K562 (cell line): ENCODE measurements at places on chromosomes 1 and 21.
A peak's percentile ranks its signal among the peaks of the same experiment; 100 is the strongest.

DNA sequence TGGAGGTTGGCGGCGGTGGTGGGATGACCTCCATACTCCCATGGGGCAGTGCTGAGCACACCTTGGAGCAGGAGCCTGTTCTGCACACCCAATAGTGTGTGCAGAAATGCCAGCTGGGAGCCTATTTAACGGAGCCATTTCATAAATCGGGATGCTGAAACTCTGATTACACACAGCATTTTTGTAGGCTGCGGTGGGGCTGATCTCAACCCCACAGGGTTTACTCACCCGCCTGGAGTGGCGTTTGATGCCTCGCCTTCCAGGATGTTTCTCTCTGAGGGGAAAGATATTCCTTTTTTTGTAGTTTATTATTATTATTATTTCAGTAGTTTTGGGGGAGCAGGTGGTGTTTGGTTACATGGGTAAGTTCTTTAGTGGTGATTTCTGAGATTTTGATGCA lies 82.6 kb upstream of the WDR26 start:
- no peak for DNase-seq

DNA sequence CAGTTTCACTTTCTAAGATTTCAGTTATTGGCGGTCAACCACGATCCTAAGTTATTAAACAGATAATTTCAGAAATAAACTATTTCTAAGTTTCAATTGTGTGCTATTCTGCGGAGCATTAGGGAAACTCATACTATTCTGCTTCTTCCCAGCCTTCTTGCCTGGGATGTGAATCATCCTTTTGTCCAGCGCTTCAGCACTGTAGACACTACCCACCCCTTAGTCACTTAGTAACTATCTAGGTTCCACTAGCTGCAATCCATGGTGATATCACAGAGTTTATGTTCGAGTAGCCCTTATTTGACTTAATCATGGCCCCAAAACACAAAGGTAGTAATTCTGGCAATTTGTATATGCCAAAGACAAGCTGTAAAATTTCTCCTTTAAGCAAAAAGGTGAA lies 279.9 kb upstream of the ADAMTS5 start:
- DNase-seq = no peak

DNA sequence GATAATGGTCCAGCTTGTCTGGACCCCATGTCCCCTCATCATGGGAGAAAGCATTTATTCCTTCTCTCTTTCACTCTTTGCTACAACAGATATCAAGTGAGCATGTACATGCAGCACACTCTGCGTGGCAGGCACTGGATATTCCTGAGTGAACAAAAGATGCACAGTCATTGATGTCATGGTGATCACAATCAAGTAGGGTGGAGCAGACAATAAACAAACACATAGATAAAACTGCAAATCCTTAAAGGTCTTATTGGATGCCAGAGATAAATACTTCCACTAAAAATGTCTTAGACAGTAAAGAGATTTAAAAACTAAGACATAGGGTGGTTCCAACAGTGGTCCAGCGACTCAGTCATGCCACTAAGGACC lies 178.0 kb downstream of the ZC3H11B start:
- no peak for DNase-seq

DNA sequence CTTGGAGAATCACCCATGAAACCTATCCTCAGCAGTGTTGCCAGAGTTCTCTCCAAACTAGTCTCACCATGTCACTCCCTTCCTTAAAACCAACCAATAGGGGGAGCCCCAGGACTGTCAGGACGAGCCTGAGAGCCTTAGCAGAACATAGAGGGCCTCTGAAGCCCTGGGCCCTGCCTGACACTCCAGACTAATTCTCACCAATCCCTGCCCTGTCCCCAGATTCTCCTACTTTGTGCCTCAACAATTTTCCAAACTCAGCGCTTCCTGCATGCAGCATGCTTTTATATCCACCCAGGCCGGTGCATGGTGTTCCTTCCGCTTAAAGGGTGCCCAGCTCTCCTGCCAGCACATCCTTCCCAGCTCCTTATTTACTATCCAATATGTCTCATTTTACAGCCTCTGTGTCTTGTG lies 42.7 kb downstream of the HSD3B1 start:
- DNase-seq = peak; percentile 26

- no peak for DNase-seq
Observed at GRCh38 chr1:220278991-220279390, 6.7 kb upstream of the RAB3GAP2 start.

DNA sequence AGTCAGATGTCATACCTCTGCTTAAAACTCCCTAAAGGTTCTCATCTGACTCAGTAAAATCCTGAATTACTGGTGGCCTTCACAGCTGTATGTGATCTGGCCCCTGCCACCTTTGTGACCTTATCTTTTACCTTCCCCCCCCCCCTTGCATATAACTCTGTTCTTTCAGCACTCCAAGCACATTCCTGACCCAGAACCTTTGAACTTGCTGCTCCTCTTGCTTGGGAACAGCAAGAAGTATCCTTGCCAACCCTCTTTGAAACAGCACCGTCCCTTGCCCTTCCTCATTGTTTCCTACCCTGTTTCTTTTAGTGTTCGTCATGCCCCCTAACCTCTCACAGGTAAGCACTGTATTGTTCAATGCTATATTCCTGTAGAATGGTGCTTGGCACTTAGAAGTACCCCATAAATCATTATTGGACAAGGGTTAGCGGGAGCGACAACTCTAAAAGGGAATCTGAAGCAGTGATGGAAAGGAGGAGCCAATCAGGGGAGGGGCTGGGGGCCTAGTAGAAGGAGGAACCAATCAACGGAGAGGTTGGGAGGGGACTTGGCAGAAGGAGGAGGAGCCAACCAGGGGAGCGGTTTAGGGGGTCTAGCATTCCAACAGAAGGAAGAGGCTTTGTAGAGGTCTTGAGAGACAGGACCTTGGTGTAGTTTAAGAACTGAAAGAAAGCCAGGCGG lies 13.9 kb downstream of the CACHD1 start:
- no peak for DNase-seq

GRCh38 chr1:55257958-55258357 lies 42.8 kb upstream of the USP24 start:
- no peak for DNase-seq

- no peak for DNase-seq
Observed at GRCh38 chr1:160149716-160150115, 1.7 kb upstream of the ATP1A4 start.

DNA sequence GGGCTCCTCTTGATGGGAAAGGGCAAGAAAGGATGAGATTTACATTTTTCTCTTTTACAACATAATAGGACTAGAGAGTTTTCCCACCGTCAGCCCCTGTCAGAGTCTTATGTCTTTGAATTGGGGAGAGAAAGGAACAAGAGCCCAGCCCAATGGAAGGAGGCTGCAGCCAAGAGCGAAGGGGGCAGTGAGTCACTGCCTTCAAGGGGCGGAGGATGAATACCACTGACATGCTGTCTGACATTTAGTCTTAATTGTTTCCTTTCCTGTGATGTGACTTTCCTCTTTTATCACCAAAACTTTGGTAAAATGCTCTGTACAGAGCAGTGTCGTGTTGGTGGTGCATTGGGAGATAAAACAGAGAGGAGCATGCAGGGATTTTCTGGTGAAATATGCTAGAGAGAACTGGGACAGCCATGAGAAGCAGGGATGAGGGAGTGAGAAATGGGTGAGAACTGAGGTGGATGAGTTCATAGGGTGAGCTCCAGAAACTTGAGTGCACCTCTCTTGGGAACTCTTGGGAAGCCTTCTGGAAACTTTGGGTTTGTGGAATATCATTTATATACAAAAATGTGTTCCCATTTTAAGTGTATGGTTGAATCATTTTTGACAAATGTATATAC lies 179.9 kb upstream of the FGGY start:
- no peak for DNase-seq

- no peak for DNase-seq
Observed at GRCh38 chr1:244664353-244664752, 11.4 kb downstream of the DESI2 start.

- peak; percentile 7 for DNase-seq
Observed at GRCh38 chr1:208326033-208326432, 81.8 kb upstream of the PLXNA2 start.

GRCh38 chr1:7500381-7501083 lies 270.6 kb upstream of the VAMP3 start:
- no peak for DNase-seq

- no peak for DNase-seq
Observed at GRCh38 chr1:94115254-94115899, 5.6 kb downstream of the ABCA4 start.

- no peak for DNase-seq
Observed at GRCh38 chr1:78715181-78715661, 65.6 kb downstream of the IFI44 start.

DNA sequence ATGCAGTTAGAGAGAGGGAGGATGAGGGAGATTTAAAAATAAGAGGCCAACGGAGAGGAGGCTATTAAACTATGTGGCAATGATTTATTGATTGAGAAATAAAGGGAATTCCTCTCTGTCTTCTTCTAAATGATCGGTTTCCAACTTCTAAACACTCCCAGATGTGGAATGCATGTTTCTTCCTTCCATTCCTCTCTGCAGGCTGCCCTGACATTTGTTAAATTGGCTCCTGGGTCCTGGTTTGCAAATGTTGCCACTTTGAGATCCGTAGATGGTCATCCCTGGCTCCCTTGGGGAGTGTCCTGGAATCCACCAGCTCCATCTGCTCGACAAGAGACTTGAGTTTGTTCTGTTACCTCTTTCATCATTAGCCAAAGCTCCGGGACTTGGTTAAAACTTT lies 10.3 kb upstream of the C1orf198 start:
- DNase-seq = no peak

DNA sequence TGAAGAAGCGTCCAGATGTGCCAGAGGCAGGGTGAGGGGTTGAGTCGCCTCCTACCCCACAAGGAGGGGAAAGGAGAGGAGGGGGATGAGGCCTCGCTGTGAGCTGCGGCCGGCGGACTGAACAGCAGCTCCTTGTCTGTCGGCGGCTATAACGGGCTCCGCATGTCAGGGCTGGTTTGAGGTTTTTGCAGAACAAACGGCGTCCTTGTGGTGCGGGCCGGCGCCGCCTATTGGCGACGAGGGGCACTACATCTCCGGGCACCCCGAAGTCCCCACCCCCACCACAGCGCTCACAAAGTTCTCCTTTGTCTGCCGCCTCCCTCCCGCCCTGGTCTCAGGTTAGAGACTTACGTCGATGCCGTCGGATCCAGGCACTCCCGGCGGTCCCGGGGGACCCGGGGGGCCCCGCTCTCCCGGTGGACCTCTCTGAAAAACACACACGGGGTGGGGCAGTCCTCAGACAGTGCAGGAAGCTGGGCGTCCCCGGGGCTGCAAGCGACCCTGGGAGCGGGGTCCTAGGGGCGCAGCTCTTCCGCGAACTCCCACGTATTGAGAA lies 1.8 kb downstream of the COL9A2 start:
- peak; percentile 90 for DNase-seq

GRCh38 chr21:37870221-37870620 lies 46.0 kb downstream of the KCNJ6 start:
- no peak for DNase-seq

GRCh38 chr1:31788825-31789256 lies 24.7 kb upstream of the ADGRB2 start:
- DNase-seq = no peak

DNA sequence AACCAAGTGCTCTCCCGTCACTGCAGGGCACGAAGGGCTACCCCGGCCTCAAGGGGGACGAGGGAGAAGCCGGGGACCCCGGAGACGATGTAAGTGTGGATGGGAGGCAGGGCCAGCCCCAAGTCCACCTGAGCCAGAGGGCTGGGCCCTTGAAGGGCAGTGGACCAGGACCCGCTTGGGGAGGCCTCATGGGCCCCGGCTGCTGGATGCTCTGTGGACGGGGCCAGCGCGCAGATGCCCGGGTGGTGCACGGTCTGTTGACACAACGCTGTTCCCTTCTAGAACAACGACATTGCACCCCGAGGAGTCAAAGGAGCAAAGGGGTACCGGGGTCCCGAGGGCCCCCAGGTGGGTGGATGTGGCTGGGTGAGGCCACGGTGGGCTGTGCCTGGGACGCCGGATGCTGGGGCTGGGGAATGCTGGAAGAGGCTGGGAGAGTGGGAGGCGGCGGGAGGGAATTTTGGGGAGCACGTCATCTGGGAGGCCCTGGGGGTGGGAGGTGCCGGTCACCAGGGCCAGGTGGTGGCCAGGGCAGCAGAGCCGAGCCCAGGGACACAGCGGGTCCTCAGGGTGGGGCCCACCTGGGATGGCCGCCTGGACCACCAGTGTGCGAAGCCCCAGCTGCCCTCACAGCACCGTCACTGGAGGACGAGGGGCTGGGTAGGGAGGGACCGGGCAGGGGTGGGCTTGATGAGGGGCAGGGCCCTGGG lies 17.5 kb downstream of the COL6A1 start:
- DNase-seq = no peak

GRCh38 chr1:53331446-53332185 lies 3.7 kb upstream of the LRP8 start:
- DNase-seq = no peak

DNA sequence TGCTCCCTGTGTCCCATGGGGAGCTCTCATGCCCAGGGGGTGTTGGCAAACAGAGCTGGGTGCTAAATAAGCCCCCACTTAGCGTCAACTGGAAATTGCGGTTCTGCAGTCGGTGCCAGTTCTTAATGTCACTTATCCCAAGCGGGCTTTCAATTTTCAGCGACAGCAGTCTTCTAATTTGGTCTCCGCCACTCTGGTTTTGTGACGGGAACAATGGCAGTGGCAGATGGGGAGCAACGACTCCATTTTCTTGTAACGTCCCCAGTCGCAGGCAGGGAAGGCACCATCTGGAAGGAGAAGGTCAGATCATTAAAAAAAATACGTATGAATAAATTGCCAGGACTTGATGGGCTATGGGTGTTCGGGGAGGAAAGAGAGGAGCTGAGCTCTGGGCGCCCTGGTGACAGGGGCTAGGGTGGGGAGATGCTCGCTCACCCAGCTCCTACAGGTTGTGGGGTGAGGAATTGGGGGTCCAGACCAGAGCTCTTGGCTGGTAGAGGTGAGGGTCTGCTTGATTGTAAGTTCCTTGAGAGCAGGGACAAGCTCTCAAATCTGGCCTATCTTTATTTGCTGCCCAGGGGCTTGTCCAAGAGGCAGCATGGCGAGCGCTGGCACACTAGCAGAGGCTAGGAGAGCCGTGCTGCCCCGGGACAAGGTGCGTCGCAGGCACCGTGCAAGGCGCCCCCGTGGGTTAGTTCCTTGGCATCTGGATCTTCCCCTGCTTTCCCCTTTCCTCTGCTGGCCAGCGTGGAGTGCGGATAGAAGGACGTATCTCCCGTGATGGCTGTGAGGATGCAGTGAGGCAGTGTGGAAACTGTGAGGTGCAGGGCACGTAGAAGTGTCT lies 105.8 kb downstream of the ARHGEF10L start:
- no peak for DNase-seq

GRCh38 chr21:44930543-44930981 lies 9.3 kb upstream of the SLX9 start:
- DNase-seq = no peak

DNA sequence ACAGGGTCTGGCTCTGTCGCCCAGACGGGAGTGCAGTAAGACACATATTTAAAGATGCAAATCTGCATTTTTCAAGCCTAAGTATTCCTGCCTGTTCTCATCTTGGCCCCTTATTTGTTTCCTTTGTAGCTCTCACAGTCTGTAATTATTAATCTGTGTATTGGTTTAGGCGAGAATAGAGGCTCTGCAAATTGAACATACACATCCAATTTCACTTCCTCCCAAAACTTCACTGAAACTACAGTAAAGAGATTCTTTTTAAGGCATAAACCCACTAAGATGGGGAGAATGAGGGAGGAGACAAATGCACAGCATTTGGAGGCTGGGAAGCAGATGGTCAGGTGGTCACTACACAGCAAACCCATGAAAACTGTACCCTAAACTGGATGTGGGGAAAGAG lies 21.0 kb downstream of the HMGN2 start:
- no peak for DNase-seq
